Left lung (tissue), 14 donors: ENCODE measurements at places on chromosomes 5 and 9.
A peak's percentile ranks its signal among the peaks of the same experiment; 100 is the strongest.

DNA sequence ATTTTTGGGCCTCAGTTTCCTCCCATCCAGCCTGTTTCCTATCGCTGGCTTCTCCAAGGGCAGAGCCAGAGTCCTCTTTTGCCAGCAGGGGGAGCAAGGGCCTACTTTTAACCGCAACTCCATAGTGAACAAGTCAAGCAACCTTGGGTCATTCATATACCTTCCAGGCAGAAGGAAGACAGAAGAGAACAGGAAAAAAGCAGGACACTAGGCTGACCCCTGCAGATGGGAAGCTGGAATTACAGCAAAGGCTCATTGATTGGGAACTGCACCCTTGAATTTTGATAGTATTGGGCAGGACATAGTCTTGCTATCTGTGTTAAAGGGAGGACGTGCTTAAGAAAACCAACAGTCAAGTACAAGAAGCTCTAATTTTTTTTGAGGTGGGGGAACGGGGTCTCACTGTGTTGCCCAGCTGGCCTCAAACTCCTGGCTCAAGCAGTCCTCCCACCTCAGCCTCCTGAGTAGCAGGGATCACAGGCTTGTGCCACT, 30.1 kb downstream of the QRFP start:
- DNase-seq, result peak; percentile 78

- DNase-seq, result no peak
These were observed 53.2 kb upstream of the ISOC1 start for GRCh38 chr5:129041196-129041881.

GRCh38 chr9:93324191-93324834, 127.2 kb upstream of the FAM120A start:
- no peak for DNase-seq

GRCh38 chr9:79989079-79989478, 417.3 kb downstream of the TLE4 start:
- DNase-seq, result no peak

GRCh38 chr5:68534131-68534940, 318.8 kb downstream of the PIK3R1 start:
- no peak for DNase-seq

- DNase-seq, result no peak
These were observed 161.4 kb upstream of the KLF4 start for GRCh38 chr9:107650995-107651394.

DNA sequence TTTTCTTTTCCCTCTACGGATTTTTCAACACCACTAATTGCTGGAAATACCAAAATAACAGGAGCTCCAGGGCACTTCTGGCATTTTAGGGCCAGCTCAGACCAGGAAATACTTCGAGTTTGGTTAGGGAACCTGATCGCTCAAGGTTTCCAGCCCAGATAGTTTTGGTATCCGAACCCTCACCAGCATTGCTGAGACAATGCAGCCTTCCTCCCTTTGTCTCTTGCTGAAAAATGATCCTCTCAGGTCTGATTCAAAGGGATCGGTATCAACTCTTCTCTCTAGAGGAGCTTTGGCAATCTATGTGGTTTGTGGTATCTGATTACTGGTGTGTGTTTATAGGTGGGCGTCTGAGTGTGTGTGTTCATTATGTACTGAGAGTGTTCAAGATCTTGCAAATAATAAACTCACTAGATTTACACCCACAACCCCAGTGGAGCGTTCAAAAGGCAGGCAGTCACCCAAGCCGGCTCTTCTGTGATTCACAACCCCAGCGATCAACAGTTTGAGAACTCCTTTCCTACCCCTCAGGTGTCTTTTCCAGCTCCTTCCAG, 122.8 kb upstream of the EGFLAM start:
- DNase-seq, result no peak

DNA sequence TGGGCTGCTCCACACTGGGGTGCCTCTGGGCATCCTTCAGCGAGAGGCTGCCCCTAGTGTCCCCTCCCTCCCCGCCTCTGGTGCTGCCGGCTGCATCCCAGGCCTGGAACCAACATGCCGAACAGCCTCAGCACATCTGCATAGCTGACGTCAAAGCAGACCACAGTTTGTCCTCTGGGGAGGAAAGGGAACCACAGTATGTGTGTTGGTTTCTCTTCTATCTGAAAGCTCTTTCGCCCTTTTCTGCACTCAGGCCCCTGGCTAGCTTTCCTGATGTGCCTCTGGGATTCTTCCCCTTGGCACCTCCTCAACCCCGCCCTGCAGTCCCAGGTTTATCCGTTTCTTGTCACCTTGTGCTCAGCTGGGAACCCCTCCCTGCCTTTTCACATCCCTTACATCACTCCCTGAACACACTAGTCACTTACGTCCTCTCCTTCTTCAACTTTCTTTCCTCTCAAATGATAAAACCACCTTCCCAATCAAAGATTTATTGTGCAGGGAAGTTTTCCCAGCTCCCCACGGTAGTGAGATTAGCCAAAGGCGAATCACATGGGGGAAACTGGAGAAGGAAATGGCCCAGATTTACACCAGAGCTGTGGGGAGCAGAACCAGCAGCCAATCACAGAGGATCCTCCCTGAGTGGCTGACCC, 35.5 kb upstream of the B4GALT1 start:
- DNase-seq, result no peak

DNA sequence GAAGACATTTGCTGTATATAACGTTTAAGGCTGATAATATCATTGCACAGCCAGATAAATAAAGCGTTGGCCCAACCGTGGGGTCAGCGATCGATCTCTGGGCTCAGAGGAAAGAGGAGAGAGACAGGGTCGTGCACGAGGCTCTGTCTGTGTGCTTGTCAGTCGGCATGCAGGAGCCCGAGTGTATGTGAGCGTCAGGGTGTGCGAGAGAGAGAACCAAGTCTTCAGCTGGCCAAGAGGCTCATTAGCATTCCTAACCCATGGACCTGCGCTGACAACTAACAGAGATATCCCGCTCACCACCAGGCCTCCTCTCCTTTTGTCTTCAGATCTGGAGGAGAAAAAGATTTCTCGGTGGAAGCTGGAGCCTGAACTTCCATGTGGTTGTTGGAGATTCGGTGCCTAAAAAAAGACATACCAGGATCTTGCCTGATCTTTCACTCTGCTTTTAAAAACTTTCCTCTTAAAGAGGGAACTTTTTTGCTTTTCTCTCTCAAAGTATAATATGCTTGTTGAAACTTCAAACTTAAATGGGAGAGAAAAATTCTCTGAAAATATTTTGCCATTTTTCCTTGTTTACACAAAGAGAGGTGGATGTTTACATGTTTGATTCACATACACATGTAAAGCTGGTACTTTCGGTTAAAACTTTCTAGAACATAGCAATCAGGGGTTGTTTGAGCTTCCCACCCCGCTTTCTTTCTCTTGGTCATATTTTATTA, 16.5 kb downstream of the NR2F1 start:
- DNase-seq, result no peak

DNA sequence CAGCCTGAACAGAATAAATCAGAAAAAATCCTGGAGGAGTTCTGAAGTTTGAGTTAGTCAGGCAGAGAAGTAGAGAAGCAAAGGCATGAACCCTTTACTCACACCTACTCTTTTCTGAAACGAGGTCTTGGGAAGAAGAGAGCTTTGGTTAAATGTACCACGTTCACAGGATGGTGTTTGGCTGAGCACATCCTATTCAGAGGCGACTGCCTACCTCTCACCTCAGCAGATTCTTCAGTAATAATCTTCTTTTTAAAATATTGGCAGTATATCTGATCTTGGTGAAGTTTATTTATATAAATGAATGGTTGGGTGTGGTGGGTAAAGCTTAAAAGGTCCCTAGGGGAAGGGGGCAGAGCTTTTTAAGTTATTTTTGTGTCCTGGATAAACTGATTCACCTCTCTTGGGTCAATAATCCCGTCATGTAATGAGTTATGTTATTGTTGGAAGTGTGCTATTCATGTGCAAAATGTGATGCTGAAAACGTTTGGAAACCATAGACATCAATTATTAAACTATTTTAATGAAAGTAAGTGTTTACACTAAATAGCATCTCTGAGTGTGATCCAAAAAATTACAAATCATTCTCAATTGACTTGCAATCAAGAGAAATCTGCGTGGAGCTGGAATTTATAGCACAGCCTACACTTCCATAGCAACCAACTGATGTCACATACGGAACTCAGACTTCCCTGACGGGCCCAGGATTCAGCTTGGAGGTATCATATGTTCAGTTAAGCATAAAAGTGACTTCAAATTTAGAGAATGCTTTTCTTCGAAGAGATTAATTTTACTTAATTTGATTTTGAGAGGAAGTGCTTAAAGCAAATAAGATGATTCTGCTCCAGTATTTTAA, 94.3 kb upstream of the EQTN start:
- no peak for DNase-seq

- peak; percentile 88 for DNase-seq
These were observed 1.7 kb upstream of the CNTRL start for GRCh38 chr9:121073038-121073437.

- no peak for DNase-seq
These were observed 130.3 kb upstream of the CNTLN start for GRCh38 chr9:17004500-17004899.

GRCh38 chr9:129239946-129240490, 62.0 kb upstream of the IER5L start:
- peak; percentile 19 for DNase-seq

GRCh38 chr9:129584136-129584535, 36.8 kb downstream of the C9orf50 start:
- peak; percentile 76 for DNase-seq

DNA sequence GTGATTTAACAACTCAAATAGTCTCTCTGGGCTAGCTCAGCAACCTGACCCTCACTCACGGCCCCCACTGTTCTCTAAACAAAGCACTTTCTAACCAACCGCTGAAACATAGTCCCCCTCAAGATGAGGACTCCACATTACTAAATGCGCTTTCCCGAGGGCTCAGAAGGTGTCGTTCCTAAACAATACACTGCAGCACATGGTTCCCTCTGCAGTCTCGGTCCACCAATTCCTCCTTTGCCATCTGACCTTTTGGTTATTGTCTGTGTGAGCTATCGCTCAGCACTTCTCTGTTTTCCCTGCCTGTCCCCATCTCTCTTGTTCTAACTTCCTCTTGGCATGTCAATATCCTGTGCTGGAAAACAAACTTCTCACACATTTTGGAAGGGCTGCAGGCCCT, 7.2 kb downstream of the EPB41L4A start:
- DNase-seq, result no peak

DNA sequence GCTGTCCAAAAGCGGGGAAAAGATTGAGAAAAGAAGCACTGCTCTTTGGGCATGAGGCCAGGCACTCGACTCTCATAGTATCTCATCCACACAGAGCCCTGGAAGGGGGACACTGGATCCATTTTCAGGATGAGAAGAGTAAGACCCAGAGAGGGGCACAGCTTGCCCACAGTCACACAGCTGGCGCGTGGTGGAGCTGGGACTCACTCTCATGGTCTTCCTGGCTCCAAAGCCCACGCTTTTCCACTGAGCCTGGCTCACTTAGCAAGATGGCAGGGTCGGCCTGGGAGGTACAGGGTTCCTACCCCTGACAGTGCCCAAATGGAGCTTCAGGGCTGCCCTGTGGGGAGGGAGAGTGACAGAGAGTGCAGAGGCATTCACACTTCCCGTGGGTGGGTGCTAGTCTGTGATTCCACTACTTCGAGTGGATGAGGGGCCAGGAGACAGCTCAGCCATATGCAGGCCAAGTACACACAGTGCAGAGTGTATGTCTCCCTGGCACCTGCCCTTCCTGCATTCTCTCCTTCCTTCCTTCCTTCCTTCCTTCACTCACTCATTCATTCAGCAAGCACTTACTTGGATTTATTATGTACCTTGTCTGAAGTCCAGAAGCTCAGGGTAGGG, 18.3 kb upstream of the IGFBPL1 start:
- DNase-seq, result no peak

DNA sequence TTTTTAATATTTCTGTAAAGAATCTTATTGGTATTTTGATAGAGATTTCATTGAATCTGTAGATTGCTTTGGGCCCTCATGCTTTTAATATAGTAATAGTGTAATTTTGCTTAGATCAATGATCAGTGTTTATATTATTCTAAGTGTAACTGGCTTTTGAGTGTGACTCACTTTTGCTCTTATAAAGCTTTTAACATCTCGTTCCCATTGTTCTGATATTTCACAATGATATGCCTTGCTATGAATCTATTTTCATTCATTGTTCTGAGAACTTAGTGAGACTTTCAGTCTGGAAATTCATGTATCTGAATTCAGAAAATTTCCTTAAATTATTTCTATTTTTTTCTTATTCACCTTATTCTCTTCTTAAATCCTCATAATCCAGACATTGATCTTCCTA, 13.5 kb upstream of the MAMDC2 start:
- DNase-seq, result no peak

DNA sequence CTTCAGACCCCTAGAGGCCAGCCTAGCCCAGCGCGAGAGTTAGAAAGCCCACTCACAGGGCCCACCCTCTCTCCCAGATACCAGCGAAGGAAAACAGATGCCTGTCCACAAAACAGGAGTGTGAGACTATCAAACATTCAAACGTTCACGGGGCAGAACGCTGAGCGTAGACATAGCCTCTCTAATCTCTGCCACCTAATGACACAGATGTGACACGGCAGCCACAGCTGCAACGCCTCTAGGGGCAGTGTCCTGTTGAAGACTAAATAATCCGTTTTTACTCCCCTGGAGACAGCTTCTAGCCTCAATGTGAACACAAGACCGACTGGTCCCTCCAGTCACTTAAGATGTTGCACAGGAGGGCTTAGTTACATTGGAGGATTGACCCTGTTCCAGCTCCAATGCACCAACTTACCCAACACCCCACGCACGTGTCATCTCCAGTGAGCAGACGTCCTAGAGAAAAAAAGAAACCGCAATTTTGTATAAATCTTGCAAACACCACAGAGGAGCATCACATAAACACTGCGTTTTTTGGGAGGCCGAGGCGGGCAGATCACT, 14.3 kb downstream of the DIPK1B start:
- no peak for DNase-seq

DNA sequence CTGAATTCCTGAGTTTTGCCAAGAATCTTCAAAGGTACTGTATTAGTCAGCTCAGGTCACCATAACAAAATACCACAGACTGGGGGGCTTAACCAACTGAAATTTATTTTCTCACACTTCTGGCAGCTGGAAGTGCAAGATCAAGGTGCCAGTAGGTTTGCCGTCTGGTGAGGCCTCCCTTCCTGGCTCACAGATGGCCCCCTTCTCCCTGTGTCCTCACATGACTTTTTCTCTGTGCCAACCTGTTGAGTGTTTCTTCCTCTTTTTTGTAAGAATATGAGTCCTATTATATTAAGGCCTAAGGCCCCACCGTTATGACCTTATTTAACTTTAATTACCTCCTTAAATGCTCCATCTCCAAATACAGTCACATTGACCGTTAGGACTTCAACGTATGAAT, 156.1 kb upstream of the KIF2A start:
- no peak for DNase-seq

GRCh38 chr5:54895816-54896341, 89.5 kb downstream of the ESM1 start:
- no peak for DNase-seq

- DNase-seq, result no peak
These were observed 216 bp downstream of the ZMYND19 start for GRCh38 chr9:137590123-137590468.

- no peak for DNase-seq
These were observed 2326.0 kb upstream of the ACO1 start for GRCh38 chr9:30058463-30058862.

GRCh38 chr9:137298401-137299202, 3.5 kb downstream of the NRARP start:
- no peak for DNase-seq

- DNase-seq, result no peak
These were observed 21.0 kb upstream of the NPR3 start for GRCh38 chr5:32690153-32690552.
